ENCODE measurements at places on chromosomes 2 and 18. TPM values are rescaled to one million over a fixed set of nuclear protein-coding genes. Genes with fewer than 3 reads are reported as not detected.

Gene UGT1A10
- 1.0 TPM for total RNA-seq

Gene BCL2L11
- 28.9 TPM for total RNA-seq

Gene GPD2
- total RNA-seq, result 56.8 TPM

Gene GPATCH11
- 7.5 TPM for total RNA-seq

Gene MAP3K19
- not detected for total RNA-seq
